Calu3 (cell line): ENCODE measurements at places on chromosomes 7 and 10. TPM values are rescaled to one million over a fixed set of nuclear protein-coding genes. Genes with fewer than 3 reads are reported as not detected.

GRCh38 chr10:126170371-126170770 lies 217.9 kb downstream of the ADAM12 start:
- no peak for DNase-seq

The NCOA4 gene
- total RNA-seq, result 77.3 and 81.9 TPM in 2 replicates

The HYAL4 gene
- not detected in 2 replicates for total RNA-seq

DNA sequence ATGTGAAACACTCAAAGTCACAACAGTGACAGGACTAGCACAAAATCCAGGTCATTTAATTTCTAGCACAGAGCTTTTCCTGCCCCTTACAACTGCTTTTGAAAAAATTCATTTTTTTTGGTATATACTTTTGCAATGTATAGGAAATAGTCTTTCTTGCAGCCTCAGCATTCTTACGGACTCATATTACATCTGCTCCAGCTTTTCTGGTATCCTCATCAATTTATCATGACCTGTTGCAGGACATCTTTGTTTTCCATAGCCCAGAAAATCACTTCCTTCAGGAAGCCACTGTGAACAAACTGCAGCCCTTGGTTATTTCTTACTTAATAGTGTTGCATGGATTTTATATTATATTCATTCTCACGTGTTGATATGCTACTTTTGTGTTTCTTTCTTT lies 347.9 kb upstream of the MTPN start:
- no peak for DNase-seq

DNA sequence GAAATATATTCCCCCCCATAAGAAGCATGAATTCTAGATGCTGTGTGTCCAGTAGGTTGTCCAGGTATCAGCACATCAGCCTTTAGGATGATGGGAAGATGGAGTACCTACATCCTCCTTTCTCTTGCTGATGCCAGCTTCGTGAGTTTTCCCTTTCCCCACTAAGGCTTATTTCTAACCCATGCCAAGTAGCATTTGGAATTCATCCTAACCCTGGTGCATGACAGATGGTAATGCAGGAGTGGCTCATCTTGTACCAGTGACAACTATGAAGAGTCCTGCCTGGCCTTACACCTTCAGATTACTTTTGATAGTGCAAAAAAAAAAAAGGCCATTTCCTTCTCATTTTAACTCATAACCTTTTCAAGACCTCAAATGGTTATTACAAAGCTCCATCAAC lies 58.7 kb downstream of the ARHGAP21 start:
- no peak for DNase-seq

GRCh38 chr10:24720096-24720495 lies 3.6 kb downstream of the ARHGAP21 start:
- DNase-seq, result no peak

The SCIN gene
- 22.6 and 28.3 TPM in 2 replicates for total RNA-seq

The LARP4B gene
- 181 and 183 TPM in 2 replicates for total RNA-seq

The GRID2IP gene
- 1.2 and 1.4 TPM in 2 replicates for total RNA-seq

DNA sequence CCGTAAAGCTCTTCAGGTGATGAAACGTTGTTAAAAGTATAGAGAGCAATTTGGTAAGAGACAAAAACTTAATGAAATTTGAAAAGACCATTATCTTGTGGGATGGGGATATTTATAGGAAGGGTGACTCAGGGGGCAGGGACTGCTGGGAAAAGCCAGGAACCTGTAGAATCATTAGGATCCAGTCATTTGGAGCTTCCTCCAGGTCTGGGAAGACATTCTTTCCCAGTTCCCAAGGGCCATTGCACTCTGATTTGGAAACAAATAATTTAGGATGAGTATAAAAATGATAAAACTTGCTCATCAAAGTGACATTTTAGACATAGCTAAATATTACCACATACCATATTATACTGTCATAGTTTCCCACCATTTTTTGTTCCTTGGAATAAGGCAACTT lies 143.9 kb downstream of the PFKFB3 start:
- no peak for DNase-seq

- no peak for DNase-seq
Measured at GRCh38 chr10:119031496-119032059, 2.1 kb downstream of the NANOS1 start.

DNA sequence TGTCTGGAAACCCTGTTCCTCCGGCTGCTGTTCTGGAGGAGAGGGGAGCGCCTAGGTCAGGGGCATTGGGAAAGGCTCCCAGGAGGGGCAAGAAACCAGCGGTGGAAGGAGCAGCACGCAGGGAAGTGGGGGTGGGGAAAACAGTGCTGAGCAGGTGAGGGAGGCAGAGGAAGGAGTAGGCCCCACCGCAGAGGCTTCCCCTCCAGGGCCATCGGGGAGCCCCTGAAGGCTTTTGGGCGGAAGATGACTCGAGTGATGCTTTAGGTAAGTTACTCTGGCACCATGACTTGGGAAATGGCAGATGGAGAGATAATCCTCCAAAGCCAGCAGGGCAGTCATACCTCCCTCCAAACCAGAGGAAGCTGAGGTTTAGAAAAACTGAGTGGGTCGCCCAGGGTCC lies 106.5 kb upstream of the ANLN start:
- no peak for DNase-seq

DNA sequence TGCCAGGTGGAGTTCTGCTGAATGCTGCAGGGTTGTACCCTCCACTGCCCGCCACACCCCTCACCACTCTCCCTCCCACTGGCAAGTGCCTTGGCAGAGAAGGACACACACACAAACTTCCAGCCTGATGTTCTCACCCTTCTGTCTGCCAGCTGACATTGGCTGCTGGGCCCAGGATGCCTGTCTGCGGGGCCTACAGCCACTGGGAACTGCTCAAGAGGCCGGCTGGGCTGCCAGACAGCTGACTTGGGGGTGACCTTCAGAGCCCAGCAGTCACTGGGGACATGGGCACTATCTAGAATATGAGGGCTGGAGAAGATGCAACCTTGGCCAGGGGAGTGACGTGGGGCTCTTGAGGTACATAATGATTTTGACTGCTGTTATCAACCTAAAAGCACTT lies 157.1 kb downstream of the SH3PXD2A start:
- DNase-seq, result no peak

DNA sequence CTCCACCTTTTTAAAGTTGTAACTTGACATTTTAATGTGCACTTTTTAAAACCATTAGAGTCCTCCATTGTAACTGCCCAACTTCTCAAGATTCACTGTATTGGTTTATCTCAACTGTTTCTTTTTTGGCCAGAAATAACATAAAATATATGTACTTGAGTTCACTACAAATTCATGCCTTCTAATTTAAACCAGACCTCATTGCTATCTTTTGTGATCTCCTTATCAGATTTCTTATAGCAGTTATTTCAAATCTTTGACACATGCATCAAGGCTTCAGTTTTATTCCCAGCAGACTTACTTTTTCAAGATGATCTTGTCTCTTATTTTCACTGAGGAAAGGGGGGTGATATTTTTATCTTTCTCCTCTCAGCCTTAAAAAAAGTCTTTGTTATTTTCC lies 154.3 kb downstream of the PHF14 start:
- no peak for DNase-seq

GRCh38 chr10:128487517-128487916 lies 361.3 kb upstream of the MKI67 start:
- no peak for DNase-seq

- DNase-seq, result no peak
Measured at GRCh38 chr7:114649689-114650088, 235.1 kb downstream of the FOXP2 start.

DNA sequence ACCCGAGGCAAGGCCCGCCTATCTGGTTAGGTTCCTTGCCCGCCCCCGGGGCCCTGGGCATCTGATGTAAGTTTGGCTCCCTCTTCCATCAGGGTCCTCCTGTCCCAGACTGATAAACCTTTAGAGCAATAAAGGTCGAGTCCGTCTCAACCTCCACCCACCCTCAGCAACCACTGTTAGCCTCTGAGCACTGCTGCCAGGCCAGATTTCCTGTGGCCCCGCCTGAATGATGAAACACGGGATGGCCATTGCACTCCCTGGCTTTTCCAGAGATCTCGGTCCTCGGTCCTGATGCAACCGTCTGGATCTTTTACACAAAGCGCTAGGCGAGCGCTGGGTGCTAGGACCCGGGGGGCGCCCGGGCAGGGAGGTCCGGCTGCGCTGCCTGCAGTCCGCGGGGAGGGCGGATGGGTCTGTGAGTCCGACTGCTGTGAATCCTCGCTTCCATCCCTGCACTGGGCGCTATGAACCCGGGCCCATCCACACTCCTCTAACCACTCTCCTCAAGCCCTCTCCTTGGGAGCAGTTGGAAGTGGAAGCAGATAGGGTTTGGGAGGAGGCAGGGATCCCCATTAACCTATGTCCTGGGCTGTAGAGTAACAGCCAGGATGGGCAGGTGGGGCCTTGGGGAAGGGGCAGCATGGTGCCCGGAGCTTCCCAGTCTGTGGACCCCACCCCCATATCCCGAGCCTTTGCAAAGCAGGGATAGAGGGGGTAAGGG lies 875 bp upstream of the DDIT4 start:
- peak; percentile 92 for DNase-seq

The PLCE1 gene
- total RNA-seq, result 1.8 and 3.2 TPM in 2 replicates

DNA sequence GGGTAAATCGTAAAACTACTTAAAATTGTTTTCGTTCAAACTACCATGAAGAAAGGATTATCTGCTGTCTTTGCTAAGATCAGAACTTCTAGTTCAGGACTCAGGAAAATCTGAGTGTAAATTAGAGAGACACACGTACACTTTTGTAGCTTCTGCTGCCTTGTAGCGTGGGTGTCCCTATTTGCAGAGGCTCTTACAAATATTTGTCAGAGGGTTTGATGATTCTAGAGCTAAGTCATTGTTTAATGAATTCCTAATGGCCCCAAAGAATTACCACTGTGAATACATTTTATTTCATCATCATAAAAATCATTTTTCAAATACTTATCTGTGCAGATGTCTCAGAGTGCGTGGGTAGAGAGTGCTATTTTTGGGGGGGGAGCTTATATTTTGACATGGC lies 314.9 kb downstream of the LRMDA start:
- DNase-seq, result no peak

The ZNF485 gene
- 6.7 and 7.1 TPM in 2 replicates for total RNA-seq

GRCh38 chr10:91159254-91159783 lies 61.1 kb upstream of the PCGF5 start:
- no peak for DNase-seq

- no peak for DNase-seq
Measured at GRCh38 chr7:124462249-124462648, 303.3 kb downstream of the GPR37 start.

The ADARB2 gene
- not detected in 2 replicates for total RNA-seq

DNA sequence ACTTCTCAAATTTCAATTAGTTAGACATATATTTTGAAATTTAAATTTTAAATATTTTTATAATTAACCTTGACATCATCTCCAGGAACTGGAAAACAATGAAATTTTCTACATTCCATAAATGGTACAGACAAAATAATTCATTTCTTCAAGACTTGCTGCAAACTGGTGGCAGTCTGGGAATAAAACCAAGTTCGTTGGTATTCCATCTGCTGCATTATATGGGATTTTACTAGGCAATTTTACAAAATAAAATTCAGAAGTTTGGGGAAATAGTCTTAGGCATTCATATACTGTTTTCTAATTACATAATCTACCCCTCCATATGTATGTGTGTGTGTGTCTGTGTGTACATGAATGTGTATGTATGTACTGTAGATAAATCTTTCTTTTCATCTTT lies 984.6 kb upstream of the KCND2 start:
- DNase-seq, result no peak

- DNase-seq, result no peak
Measured at GRCh38 chr7:132980402-132980801, 101.5 kb downstream of the CHCHD3 start.

The HOXA4 gene
- total RNA-seq, result 1.0 and 1.2 TPM in 2 replicates

The CHN2 gene
- 9.7 and 12.4 TPM in 2 replicates for total RNA-seq

GRCh38 chr7:99254390-99254789 lies 18.2 kb upstream of the MYH16 start:
- no peak for DNase-seq

The C10orf67 gene
- total RNA-seq, result 0.44 and 0.45 TPM in 2 replicates

DNA sequence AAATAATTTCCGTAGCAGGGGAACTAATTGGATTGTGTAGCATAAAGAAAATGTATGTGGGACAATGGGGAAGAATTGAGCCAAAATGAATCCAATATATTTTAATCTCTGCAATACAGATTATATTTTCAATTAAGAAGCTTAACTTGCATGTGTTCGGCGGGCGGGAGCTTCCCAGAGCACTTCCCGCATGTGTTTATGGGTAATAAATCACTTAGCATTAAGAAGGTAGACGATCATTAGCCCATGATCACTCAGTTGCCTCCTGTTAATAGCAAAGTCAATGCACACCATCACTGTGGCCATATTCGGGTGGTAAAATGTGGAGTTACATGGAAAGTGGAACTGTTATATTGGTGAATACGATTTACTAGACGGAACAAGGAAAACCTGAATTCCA lies 122.9 kb upstream of the INSYN2A start:
- DNase-seq, result no peak

The RAMP3 gene
- total RNA-seq, result not detected in 2 replicates

DNA sequence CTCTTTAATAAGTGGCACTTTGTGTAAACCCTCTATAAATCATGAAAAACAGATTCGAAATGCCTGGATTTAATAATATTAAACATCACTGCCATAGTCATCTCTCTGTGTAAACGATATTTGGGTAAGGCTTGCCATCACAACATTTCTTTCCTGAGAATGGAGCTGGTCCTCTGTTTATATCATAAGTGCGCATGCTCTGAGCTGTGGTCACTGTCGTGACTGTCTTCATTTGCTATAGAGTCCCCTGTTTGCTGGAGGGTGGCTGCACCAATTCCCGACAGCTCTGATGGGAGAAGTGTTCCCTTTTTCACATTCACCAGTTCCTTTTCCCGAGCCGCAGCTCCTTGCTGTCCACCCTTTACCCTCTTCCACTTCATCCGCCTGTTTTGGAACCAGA lies 50.4 kb upstream of the AGMO start:
- no peak for DNase-seq

- DNase-seq, result no peak
Measured at GRCh38 chr7:44235582-44236332, 35.0 kb downstream of the YKT6 start.

- DNase-seq, result no peak
Measured at GRCh38 chr7:28077616-28078015, 103.0 kb downstream of the JAZF1 start.

DNA sequence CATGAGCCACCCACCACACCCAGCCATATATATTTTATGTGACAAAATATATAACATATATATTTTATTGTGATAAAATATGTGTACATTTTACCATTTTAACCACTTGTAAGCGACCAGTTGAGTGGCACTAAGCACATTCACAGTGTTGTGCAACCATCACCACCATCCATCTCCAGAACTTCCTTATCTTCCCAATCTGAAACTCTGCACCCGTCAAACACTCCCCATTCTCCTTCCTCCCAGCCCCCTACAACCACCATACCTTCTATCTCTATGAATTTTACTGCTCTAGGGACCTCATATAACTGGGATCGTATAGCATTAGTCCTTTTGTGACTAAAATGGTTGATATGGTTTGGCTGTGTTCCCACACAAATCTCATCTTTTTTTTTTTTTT lies 20.8 kb upstream of the CYTH3 start:
- no peak for DNase-seq

DNA sequence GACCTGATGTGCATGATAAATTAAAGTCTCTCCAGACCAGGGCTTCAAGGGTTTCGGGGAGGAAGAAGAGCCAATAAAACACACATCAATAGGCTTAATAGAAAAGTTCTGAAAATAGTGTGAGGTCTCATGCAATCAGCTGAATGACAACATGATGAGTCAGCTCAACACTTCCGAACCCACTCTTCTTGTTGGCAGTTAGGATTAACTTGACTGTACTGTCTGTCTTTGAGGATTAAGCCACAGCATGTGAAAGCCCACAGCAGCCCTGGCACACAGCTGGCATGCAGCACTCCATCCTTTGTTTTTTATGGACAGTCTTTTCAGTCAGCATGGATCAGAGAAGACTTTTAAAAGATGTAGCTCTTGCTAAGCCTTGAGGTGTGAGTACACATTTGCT lies 526.9 kb upstream of the VSTM2A start:
- DNase-seq, result no peak

The SFTPA1 gene
- total RNA-seq, result not detected in 2 replicates

- DNase-seq, result no peak
Measured at GRCh38 chr10:106506526-106507283, 657.8 kb downstream of the SORCS1 start.
